ENCODE measurements at places on chromosomes 16 and 17.

DNA sequence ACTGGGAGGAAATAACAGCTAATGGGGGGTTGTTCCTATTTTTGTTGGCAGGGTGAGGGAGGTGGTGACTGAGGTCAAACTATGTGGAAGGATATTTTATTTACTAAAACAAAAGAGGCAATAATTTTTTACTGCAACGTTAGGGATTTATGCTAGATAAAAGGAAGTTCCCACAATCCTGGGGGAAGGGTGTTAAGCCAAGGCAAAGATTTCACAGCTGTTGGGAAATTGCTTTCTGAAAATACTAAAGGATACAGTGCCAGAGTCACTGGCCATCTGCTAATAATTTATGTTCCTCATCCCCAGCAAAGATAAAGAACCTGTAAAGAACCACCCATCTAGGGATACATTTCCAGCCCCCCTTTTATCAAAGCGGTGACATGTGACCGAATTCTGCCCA is 756.0 kb upstream of the RBFOX1 start:
- DNase-seq: no peak

GRCh38 chr17:16915752-16916556 is 56.0 kb downstream of the TNFRSF13B start:
- DNase-seq: no peak

DNA sequence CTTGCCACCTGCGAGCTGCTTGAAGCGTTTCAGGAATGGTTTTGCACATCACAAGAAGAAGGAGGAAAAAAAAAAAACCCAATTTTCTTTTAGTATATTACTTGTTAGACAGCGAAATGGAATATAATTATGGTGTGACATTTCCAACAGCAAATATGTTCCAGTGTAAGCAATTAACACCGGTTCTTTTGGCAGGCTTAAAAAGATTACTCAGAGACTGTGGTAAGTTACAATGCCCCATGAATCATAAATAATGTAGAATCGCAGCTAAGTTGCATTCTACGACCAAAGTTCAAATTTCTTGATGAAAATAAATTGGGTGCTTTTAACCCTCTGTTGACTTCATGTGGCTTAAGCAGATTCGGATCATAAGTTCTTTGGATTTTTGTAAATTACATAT is 245.2 kb downstream of the XYLT1 start:
- DNase-seq: no peak

- DNase-seq: no peak
Observed at GRCh38 chr16:55325080-55325447, 1.1 kb downstream of the IRX6 start.

DNA sequence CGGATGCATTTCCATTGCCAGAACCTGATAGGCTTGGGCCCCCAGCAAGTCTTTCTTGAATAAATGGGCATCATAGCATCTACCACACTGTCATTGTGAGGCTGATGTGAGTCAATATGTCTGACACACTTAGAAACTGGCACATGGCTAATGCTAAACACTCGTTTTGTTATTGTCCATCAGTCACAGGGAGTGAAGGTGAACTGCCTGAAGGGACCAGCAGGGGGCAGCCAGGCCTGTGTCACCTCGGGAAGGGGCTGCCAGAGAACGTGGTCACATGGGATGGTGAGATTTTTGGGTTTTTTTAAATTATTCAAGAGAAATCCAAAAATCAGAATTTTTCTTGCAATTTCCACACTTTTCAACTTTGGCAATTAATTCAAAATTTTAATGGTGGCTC is 831 bp upstream of the RCVRN start:
- no peak for DNase-seq

DNA sequence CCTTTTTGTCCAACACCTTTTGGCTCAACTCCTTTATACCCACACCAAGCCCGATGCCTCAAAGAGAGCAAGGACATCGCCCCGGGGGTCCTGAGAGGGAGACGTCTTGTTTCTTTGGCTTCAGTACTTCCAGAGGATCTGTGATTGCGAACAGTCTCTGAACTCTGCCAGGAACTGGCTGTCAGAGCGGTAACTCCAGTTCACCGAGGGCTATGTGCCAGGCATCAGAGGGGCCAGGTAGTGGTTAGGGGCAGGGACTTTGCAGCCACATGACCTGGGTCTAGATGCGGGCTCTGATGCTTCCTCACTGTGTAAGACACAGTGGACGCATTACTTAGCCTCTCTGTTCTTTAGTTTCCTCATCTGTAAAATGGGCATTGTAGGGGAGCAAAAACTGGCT is 21.6 kb downstream of the LLGL2 start:
- DNase-seq: no peak

GRCh38 chr16:728890-729744 is 2.2 kb downstream of the HAGHL start:
- DNase-seq: no peak

GRCh38 chr16:30990105-30990504 is 5.1 kb downstream of the HSD3B7 start:
- no peak for DNase-seq

DNA sequence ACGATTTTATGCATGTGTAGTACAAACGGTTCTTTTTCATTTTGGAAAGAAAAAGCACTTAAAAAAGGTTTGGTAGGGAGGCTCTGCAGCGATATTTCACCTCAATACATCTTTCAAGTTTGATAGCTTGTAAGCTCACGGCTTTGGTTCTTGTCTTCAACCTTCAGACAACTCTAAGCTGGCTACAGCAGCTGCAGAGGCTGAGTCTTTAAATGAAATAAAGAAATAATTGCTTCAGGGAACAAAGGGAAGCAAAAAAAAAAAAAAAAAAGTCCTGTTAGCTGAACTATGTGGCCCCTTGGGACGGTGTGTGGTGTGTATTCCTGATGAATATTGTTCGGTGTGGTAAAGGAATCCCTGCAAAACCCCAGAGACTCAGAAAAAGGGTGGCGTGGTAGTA is 265.1 kb downstream of the NTN1 start:
- DNase-seq: no peak

- DNase-seq: no peak
Observed at GRCh38 chr16:47043970-47044684, 70.7 kb upstream of the DNAJA2 start.

- DNase-seq: no peak
Observed at GRCh38 chr16:16075488-16076422, 126.3 kb downstream of the ABCC1 start.

GRCh38 chr17:80565343-80566053 is 20.9 kb downstream of the RPTOR start:
- DNase-seq: no peak

- DNase-seq: no peak
Observed at GRCh38 chr16:89090669-89091426, 2.8 kb upstream of the ACSF3 start.

DNA sequence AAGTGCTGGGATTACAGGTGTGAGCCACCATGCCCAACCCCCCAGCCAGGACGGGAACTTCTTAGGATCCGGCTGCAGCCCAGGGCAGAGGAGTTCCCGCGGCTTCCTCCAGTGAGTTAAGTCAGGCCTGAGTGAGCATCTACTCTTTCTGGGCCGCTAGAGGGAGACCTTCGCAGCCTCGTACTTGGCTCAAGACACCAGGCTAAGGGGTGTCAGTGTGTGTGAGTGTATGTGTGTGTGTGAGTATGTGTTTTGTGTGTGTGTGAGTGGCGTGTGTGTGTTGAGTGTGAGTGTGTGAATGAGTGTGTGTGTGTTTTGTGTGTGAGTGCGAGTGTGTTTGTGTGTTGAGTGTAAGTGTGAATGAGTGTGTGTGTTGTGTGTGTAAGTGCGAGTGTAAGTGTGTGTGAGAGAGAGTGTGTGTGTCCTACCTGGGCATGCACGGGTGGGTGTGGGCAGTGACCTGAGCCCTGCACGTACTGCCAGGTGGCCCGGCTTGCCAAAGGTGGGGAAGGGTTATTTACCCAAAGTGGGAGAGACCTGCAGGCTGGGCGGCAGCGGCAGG is 58.5 kb downstream of the TMEM235 start:
- peak; percentile 68 for DNase-seq

GRCh38 chr17:76740329-76741118 is 2.6 kb downstream of the MFSD11 start:
- DNase-seq: peak; percentile 90

DNA sequence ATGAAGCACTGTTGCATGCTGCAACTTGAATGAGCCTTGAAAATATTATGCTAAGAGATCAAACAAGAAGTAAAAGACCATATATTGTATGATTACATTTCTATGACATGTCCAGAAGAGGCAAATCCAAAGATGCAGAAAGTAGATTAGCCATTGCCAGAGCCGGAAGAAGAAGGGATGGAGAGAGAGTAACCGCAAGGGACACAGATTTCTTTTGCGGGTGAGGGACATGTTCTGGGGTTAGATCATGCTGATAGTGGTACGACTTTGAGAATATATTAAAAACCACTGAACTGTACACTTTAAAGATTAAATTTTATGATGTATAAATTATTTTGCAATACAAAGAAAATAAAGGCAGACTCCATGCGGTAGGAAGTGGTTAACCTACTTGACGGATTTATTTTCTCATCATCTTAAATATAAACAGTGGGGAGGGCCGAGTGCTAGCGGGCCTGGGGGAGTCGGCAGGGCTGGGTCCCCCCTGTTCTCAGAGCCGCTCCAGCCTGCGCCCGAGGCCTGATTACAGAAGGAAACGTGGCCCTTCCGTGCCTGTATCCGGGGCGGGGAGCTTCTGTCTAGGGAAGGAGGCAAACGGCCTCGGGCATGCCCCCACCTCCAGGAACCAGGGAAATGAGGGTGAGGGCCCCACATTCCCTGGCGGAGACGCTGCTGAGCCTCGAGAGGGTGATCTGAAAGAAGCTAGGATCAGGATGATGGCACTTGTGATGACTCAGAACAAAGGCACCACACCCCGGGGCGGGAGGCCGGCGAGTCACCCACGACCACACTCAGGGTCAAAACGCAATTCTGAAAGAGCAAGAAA is 48.0 kb downstream of the SHCBP1 start:
- DNase-seq: no peak

GRCh38 chr17:5344914-5345313 is 62.8 kb downstream of the RABEP1 start:
- no peak for DNase-seq

GRCh38 chr17:32479074-32479617 is 7.6 kb upstream of the CDK5R1 start:
- DNase-seq: no peak

- DNase-seq: no peak
Observed at GRCh38 chr17:42313773-42314566, 25.7 kb downstream of the STAT5A start.

- no peak for DNase-seq
Observed at GRCh38 chr16:1917056-1917664, 1.1 kb downstream of the HS3ST6 start.

DNA sequence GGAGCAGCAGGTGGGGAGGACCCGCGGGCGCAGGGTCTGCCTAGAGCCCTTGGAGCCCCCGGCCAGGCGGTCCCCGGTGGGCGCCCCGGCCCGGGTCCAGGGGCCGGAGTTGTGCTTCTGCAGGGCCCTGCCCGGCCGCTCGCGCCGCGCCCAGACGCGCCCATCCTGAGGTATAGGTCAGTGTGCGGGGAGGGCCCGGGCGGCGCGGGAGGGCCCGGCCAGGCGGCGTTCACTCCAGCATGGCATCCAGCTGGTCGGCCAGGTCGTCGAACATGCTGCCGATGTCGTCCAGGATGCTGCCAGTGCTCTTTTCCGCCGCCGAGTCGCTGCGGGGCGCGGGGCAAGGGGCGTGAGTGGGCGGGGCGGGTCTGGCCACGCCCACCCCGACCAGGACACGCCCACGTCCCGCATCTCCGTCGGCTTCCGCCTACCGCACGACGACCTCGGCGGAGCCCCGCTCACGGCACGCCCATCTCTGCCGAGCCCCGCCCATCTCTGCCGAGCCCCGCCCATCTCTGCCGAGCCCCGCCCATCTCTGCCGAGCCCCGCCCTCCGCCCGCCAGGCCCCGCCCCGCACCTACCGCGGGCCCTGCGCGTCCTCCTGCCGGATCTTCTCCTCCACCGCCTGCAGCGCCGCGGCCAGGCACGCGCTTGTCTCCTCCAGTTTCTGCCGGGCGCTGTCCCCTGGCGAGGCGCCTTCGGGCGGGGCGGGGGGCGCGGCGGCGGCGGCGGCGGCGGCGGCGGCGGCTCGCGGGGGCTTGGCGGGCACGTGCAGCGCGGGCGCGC is 17.9 kb downstream of the CASKIN1 start:
- DNase-seq: no peak

- DNase-seq: no peak
Observed at GRCh38 chr17:56690441-56691291, 97.2 kb downstream of the NOG start.

- no peak for DNase-seq
Observed at GRCh38 chr17:1289695-1290094, 10.2 kb downstream of the TRARG1 start.

DNA sequence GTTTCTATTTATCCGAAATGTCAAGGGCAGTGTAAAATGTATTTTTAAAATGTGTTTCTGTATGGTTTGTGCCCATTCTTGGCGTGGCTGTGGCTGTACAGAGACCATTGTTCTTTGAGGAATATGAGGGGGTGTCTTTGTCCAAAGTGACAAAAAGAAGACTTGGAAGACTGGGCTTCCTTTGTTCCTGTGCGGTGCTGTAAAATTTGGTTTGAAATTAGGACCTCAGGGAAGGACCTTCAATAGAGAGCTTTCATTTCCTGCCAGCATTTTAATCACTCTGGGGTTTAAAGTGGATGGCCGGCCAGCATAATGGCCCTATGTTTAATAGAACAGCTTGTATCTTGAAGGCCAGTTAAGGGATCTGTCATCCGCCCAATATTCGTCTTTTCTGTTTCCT is 190.1 kb upstream of the TBX2 start:
- no peak for DNase-seq

DNA sequence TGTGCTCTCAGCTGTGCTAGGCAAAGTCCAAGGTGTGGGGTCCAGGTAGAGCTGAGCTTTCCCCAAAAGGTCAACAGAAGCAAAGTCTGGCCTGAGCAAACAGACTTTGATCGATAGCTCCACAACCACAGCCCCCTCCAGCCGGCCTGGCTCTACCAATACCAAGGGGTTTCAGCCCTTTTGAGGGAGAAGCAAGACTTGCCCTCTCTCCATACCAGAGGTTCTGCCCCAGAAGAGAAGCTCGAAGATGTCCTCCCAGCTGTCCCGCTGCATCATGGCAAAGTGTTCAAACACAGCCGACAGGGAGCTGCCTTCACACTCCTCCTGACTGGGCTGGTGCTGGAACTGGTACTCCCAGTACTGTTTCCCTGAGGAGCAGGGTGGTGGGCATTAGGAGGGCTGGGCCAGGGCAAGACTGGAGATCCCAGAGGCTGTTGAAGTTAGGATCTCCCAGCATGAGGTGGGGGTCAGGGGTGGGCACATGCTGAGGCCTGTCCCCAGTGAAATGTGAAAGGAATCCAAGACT is 1.7 kb downstream of the VTN start:
- DNase-seq: no peak

DNA sequence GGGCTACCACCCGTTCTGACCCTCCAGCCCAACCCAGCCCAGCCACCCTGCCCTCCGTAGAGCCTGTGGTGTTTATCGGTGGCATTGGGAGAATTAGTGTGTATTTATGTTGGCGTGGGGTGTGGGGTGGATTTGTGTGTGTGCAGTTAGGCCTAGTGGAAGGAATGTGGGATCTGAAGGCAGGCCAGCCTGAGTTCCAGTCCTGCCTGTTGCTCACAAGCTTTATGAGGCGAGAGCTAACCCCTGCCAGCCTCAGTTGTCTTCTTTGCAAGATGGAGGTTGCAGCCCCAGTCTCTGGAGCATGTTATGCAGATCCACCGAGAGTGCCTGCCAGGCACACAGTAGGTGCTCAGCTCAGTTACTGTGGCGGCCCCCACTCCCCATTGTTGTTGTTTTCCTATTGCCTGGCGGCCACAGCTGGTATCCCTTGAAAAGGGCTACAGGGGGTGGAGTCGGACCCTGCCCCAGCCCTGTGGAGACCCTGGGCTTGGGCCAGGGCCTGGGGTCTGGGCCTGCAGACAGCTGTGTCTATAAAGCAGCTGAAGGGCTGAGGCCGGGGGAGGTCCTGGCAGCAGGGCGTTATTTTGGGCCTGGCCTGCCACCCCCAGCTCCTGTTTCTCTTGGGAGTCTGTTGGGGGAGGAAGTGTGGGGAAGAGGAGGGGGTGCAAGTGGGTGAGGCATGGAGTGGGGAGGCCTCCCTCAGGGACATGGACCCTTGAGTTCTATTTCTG is 5.1 kb downstream of the ERBB2 start:
- no peak for DNase-seq

All from retinal pigment epithelial cell (primary cell).